Stomach (tissue), 19 donors: ENCODE measurements at places on chromosomes 3 and 15. TPM values are rescaled to one million over a fixed set of nuclear protein-coding genes. Genes with fewer than 3 reads are reported as not detected.

DNA sequence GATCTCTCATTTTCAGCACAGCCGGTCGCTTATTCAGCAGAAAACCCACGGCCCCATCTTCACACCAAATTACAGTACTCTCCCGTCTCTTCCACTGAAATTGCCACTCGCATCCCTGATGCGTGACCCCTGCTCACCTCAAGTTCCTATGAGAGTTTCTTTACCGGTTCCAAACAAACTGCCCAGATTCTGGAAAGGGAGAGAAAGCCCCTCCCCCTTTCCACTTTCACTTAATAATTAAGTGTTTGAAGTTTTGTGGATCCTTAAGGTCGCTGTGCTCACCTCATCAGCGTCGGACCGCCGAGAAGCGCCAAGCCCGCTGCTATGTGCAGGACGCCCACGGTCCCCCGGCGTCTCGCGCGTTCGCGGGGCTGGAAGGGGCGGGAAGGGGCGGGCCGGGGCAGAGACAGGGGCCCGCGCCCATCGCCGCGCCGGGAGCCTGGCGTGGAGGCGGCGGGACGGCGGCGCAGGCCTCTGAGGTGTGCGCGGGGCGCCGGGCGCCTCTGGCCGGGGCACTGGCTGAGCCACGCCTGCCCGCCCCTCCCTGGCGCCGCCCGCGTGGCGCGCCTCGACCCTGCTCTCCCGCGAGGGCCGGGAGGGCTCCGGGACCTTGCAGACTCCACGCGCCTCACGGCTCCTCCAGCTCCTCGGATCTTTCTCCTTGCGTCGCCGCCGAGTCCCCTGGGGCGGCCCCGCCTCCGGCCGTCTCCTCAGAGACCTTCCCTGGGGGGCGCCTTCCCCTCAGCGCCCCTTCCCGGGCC, at the start of gene GPR156:
TSS of gene GPR156 (minus strand) at position 476 of the 761 bp plus-strand sequence. CDS start 41,124 bp downstream, outside the sequence.
- peak; percentile 67 for DNase-seq

GRCh38 chr3:122959339-122959738, 68.2 kb downstream of the SEMA5B start:
- DNase-seq = no peak

DNA sequence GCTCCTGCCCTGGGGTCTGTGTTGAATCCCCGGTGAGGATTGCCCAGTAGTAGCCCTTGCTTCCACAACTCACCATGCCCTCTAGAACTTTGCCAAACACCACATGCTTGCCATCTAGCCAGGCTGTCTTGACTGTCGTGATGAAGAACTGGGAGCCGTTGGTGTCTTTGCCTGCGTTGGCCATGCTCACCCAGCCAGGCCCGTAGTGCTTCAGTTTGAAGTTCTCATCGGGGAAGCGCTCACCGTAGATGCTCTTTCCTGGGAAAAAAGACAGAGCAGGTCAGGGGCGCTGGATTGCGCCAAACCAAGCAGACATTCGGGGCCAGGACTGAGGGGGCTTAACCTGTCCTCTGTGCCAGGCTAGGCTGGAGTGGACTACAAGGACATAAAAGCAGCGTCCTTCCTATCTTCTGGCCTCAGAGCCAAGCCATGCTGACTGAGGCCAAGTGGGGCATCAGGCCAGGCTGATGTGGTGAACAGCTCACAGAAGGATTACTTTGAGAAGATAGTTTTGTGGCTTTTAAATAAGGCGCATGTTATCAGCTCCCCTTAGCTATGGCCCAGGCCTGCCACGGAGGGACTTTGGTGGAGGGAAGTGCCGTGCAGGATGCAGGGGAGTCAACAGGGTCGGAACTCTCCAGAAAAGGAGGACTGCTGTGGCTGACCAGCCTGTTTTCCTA, 5.3 kb downstream of the SNX22 start:
- DNase-seq = no peak

DNA sequence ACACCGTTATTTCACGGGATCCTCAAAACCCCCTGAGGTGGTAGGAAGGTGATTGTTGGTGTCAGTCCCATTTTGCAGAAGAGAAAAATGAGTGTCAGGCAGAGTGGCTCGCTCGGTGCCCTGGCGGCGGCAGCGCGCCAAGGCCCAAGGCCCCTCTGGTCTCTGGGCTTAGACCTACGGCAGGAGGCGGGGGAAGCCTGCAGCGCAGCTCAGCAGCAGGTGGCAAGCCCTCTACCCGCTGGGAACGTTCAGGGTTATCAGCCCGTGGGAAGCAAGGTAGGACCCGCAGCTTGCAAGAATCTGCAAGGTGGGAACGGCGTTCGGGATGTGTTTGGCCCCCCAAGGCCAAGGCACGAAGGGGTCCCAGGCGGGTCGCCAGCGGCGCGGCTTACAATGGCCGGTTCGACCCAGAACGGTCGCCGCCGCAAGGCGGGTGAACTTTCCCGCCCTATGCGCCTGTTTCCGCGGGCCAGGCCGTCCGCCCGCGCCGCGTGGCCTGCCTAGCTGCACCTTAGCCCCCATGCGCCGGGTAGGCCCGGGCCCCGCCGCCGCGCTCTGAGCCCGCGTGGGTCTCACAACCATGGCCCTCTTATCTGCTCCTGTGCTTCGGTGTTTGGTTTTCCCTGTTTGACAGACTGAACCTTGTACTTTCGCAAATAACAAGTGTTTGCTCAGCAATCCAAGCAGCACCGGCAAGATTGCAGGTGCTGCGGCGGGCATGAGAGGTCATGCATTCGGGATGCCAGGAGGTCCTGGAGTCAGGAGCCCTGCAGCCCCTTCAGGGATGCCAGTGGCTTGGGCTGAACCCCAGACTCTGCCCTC, 39.7 kb downstream of the CCNL1 start:
- peak; percentile 92 for DNase-seq

GRCh38 chr15:34119291-34119690, 17.4 kb downstream of the PGBD4 start:
- no peak for DNase-seq

DNA sequence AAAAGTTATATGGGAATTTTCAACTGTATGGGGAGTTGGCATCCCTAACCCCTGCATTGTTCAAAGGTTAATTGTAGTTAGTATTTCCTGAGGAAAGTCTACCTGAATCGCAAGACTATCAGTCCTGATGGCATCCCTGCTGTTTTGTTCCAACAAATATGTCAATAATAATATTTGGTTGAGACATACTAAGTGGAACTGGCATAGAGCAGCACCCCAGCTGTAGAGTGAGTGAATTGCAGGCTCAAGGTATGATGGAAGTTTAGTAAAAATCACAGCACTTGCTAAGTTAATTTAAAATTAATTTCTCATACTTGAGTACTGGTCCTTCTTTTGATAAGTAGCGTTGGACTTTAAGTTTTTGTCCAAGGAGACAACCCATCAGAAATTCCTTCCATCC, 18.0 kb upstream of the COMMD2 start:
- no peak for DNase-seq

Gene MOBP
- total RNA-seq = 0.29 TPM

DNA sequence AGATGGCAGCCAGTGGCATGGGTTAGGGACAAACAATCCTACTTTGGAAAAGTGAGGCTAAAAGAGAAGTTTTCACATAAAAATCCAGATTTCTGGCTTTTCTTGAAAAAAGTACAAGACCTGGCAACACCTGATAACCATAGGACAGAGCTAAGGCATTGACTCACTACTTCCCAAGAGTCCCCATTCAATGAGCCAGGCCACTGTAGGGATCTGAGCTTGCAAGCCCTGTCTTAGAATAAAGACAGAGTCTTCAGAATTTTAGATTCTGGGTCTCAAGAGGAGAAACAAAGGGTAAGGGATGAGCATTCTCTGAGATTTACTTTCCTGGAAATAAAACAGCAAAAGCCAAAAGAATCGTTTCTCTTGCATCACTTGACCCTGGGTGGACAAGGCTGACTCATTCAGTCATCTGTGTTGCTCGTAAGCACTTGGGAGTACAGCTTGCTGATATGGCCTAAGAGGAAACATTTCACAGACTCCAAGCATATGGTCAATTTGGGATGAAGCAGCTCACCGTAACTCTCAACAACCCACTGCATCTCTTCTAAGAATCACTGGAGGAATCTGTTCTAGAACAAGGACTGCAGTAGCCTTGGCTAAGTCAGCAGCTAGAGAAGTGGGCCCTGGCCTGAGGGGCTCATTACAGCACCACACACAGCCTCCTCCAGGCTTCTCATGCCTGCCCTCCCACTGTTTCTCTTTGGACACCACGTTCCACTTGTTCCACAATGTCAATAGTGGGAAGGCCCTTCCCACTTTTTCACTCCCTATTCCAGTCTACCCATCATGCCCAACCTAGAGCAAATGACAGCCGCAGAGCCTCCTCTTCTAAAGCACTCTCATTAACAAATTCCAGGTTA, 86.2 kb downstream of the RFTN1 start:
- peak; percentile 66 for DNase-seq

Gene MORC1
- total RNA-seq = not detected

Gene C3orf22
- not detected for total RNA-seq

DNA sequence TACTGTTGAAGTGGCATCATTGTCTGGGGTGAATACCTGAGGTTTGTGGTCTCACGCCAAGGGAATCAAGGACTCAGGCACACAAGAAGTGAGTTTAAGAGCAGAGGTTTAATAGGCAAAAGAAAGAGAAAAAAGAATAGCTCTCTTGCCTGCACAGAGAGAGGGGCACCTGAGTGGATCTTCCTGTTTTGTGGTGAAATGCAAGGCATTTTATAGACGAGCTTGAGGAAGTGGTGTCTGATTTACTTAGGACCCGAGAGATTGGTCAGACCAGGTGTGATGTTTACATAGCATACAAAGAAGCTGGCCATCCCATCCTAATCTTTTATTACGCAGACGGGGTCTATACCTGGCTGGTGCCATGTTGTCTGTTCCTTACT, 13.2 kb downstream of the CCR5 start:
- DNase-seq = no peak

GRCh38 chr3:159443266-159443665, 545.4 kb upstream of the IL12A start:
- no peak for DNase-seq

DNA sequence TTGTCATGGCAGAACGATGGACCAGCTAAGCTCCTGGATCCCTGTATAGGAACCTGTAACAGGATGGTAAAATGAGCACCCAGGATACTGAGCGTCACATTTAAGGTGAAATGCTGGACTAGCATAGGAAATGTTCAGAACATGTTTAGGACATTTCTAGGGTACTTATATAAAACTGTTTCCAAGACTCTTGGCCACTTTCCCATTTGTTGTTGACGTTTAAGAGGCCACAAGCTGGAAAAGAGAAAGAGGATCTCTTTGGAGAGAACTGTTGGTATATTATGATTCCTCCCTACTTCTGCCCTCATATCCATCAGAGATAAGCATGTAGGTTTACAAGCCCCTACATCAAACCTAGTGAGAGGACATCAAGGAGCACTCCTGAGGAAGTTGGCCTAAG, 57.5 kb downstream of the SCN11A start:
- peak; percentile 8 for DNase-seq

DNA sequence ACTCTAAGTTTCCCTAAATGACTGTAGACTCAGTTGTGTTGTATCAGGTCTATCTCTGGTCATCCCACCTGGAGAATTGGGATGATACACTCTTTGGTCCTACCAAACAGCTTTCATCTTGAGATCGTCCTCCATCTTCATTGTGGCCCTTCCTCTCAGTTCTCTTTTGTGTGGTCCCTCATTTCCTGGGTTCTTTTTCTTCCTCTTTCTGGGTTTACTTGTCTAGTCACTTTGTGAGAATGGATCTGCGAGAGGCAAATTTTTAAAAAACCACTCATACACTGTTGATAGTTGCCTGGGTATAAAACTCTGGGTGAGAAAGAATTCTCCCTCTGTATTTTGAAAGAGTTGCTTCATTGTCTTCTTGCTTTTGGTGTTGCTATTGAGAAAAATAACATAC, 6.0 kb upstream of the AMOTL2 start:
- no peak for DNase-seq

- DNase-seq = no peak
Measured at GRCh38 chr15:37536967-37537605, 397.4 kb upstream of the TMCO5A start.

Gene GOLGA8T
- total RNA-seq = not detected

- no peak for DNase-seq
Measured at GRCh38 chr3:85427467-85427866, 468.7 kb downstream of the CADM2 start.

DNA sequence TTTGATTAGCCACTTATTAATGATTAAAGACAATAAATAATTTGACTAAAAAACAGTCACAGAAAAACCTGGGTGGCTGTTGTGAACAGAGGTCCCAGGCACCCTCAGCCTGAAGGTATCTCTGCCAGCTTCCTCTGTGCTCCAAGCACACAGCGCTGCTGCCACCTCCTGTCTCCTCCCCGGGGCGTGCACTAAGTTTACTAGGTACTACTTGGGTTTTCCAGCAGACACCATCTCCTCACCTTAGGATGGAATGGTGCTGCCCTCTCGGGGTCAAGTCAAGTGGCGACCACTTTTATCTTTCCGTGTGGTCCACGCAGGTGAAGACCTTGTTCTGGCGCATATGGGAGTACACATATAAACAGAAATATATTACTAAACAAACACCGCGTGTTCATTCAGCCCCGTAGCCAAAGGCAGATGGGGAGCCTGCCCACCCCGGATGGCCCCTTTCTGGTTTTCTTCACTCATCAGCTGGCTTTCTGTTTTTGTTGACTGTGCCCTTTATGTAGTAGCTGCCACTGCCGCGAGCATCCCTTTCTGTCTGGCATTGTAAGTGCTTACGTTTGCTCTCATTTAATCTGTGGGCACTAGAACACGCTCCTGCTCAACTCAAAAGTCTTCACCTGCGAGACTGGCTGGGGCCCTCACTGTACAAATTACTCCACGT, 128.0 kb downstream of the LRIG1 start:
- no peak for DNase-seq

- no peak for DNase-seq
Measured at GRCh38 chr3:183233966-183234365, 19.1 kb upstream of the B3GNT5 start.

Gene FMN1
- 40.8 TPM for total RNA-seq

DNA sequence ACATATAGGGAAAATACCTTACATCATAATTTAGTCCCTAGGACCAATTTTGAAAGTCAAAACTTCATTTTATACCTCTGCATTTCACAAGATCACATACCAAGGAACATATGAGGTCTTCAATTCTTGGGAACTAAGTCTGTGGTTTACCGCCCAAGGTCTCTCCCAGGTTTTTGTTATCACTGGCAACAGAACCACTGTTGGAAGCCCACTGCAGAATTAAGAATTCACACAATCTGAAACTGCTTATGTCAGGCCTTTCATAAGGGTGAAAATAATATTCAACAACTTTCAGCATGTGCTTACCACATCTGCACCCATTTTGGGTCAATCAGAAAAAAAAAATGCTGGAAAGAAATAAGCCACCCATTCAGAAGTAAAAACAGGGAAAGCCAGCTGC, 107.2 kb upstream of the MME start:
- DNase-seq = no peak

- no peak for DNase-seq
Measured at GRCh38 chr3:100605358-100605757, 4.0 kb upstream of the ADGRG7 start.
